ENCODE measurements at places on chromosomes 16 and 17.

GRCh38 chr16:86524029-86524428, 13.7 kb downstream of the FOXF1 start:
- DNase-seq, result no peak

DNA sequence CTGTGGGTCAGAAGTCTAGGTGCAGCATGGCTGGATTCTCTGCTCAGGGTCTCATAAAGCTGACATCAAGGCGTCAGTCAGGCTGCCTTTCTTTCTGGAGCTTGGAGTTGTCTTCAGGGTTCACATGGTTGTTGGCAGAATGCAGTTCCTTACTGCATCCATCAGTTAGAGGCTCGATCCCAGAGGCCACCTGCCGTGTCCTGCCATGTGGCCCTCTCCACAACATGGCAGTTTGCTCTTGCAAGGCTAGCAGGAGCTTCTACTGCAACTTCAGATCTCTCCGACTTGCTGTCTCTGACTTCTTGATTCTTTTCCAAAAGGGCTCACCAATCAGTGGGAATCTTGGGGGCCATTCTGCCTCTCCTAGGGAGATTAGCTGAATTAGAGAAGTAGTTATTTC, 11.9 kb downstream of the PITPNC1 start:
- DNase-seq, result no peak

GRCh38 chr16:56289416-56289815, 98.1 kb downstream of the GNAO1 start:
- DNase-seq, result no peak

- DNase-seq, result no peak
Measured at GRCh38 chr17:47810200-47810821, 11.3 kb downstream of the OSBPL7 start.

GRCh38 chr16:4298761-4299522, 16.9 kb upstream of the GLIS2 start:
- DNase-seq, result no peak

- DNase-seq, result no peak
Measured at GRCh38 chr17:13435230-13435629, 166.5 kb downstream of the HS3ST3A1 start.

DNA sequence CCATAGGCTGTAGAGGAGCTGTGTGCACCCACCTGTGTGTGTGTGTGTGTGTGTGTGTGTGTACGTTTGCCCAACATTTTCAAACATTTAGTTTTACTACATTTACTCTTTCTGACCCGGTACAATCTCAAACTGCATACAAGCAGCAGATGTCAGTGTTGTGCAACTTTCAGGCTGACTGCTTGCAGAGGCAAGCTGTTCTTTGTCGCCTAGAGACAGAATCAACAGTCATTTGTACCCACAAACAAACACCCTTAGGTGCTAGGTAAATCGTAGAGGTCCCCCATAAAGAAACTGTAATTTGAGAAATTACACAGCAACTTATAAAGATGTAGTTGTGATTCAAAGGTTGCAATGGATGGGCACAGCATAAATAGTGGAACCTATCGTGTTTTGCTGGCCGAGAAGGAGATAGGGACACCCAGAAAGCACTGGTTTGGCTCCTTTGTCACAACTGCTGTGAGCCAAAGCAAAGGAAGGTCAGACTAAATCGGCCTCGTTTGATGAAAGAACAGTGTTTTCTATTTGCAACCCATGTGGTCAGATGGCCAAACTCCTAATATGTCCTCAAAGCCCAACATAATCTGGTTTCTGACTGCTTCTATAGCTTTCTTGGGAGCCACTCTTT, 478.4 kb downstream of the TOX3 start:
- DNase-seq, result no peak

DNA sequence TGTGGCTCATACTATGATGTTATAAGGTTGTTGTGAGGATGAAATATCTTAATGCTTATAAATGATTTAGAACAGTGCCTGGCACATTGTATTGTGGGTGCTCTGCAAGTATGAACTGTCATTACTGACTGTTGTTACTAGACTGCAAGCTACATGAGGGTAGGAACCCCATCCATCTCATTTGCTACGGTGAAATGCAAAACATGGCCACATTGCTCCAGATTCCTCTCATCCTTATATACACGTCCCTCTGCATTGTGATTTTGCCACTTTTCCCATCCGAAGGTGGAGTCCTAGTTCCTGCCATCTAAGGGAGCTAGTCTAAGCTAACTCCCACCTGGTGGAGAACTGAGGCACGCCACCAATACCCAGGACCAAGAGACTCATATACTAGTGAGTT, 29.8 kb downstream of the HSBP1 start:
- DNase-seq, result no peak

Measured in effector CD8-positive, alpha-beta T cell (primary cell).